IPS-NIHi11 (cell line): ENCODE measurements at places on chromosomes 1 and 21.

DNA sequence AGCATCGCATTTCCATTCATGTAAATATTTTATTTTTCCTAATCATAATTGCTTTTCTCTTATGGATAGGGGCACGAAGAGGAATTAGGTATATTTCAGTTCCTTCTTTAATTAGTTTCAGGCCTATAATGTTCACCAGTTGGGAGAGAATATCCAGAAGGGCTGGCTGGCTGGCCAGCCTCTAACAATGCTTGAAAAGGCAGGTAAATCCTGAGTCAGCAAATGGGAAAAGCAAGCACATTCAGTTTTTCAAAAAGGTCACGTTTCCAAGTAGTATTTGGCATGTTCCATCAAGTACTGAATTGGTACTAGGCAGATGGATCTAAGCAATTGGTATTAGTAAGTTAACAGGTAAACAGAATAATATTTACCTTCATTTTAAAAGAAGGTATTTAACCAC lies 8.0 kb downstream of the RAB29 start:
- DNase-seq, result no peak

DNA sequence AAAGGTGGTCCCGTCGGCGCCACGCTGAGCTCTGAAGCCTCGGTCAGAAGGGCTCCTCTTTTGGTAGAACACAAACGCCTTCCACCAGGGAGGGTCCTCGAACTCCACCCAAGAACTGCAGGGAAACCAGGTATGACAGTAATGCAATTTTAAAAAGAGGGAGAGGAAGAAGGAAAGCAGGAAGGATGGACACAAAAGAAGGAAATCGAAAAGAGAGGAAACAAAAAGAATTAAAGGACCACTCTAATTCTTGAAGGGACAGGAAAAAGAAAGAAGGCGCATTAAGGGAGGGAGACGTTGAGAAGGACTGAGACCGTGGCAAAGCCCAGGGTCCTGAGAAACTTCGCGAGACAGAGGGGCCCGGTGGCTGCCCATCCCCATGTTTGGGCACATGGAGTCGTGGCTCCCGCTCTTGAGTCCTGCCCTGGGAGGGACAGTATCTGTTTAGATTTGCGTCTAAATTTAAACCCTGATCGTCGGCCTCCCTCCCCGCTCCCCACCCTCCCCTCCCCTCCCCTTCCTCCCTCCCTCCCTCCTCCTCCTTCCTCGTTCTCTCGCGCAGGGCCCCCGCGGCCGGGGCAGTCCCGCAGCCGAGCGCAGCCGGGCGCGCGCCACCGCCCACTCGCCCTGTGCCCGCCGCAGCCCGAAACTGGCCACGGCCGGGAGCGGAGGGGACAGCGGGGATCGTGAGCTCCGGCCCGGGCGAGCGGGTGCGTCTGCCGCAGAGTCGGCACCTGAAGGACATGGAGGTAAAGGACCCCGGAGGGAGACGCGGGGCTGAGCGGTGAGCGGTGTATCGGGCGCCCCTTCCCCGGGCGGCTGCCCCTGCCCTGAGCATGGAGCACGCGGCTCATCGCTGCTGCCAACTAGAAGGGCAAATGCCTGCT lies at the start of gene RCSD1:
Gene RCSD1, plus strand, starts transcription at position 552 of the 887 bp plus-strand sequence. Its CDS starts 192 bp downstream, at position 744.
- DNase-seq, result peak; percentile 65

DNA sequence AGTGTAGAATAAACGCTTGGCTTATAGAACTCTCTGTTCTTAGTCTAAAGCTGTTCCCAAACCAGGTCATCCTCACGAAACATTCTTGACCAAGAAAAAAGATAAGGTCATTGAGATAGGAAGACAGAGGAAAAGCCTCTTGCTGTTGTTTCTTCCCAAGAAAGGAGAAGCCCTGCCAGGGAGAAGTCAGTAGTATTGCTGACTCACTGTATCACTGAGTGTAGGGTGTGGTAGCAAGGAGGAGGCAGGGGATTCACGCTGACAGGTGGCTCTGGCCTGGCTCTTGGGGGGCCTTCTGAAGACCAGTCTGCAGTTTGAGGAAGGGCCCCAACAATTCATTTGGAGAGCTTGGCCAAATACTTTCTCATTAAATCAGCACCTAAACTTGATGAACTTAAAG lies 97.8 kb downstream of the CD247 start:
- no peak for DNase-seq

DNA sequence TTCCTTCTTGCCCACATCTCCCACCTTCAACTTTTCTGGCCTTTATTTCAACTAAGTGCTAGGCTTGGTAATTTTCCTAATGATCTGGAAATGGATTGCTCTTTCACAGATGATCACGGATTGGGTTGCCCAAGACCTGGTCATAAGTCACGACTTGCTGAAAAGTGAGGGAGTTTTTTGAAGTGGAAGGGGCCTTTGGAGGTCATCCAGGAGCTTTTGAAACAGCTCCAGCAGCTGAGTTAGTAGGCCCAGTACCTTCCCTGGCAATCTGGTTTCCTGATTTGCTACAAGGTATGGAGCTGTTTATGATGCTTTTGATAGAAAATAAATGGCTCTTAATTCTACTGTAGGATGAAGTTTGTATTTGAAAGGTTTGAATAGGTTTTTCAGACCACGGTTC lies 20.4 kb downstream of the GREM2 start:
- no peak for DNase-seq

GRCh38 chr1:91555821-91556531 lies 55.3 kb downstream of the CDC7 start:
- DNase-seq, result no peak

DNA sequence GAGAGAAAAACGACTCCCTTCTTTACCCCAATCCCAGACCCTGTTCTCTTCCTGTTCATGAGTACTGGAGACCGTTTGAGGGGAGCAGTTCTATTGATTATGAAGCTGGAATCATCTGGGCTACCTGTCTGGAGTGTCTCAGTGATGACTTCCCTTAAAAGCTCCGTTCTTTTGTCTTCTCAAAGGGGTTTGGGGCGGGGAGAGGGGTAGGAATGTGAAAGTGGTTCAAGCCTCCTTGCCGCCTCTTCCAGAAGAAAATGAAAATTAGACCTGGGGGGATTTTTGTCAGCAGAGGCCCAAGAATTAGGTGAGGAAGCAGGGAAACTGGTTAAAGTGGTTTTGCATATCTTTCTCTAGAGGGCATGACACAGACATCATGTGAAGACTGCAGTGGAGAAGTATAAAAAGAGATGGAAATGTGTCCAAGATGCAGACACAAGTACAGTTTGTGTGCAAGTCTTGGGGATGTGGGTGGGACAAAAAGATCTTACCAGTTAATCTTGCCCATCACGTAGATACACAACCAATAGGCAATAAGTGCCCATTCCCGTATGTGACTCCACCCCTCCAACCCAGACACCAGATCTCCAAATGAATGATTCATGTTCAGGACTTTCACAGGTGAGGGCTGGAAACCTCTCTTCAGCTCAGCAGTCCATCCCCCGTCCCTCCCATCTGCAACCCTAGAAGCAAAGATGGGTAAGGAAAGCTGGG lies 470 bp upstream of the MTMR11 start:
- peak; percentile 56 for DNase-seq

- no peak for DNase-seq
Measured at GRCh38 chr1:236762410-236762809, 32.7 kb upstream of the MTR start.

DNA sequence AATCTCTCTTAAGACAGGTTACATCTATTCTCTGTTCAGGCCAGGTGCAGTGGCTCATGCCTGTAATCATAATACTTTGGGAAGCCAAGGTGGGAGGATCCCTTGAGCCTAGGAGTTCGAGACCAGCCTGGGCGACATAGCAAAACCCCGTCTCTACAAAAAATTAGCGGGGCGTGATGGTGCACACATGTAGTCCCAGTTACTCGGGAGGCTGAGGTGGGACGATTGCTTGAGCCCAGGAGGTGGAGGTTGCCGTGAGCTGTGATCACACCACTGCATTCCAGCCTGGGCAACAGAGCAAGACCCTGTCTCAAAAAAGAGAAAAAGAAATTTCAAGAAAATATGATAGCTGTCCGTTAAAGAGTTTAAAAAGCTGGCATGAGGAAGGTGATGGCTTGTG lies 43.0 kb downstream of the UBE4B start:
- DNase-seq, result no peak

DNA sequence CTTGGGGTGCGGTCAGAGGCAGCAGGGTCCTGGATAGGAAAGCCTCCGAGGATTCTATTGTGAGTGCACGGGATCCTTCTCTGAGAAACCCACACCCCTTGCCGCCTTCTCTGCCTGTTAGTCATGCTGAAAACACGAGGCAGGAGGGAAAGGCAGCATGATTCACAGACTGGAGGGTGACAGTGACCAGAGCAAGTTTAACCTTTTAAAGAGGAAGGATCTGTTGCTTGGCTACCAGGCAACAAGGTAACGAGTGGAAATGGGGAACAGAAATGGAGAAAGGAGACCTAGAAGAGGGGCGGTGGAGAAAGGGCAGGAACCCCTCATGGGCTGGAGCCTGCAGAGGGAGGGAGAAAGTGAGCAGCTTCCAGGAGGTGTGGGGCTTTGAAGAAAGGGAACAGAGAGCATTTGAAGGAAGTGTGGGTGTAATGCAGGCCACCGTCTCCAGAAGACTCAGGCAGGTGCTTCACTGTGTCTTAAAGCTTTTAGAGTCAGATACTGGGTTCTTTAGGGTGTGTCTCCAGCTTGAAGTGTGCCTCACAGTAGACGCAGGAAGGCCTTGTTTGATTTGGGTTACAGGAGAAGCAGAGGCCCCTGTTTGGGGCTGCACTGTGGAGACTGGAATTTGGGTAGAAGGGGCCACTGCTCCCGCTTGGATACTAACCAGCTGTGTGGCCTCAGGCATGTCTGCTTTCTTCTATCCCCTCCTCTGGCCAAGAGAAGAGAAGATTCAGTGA lies 19.1 kb downstream of the OPTC start:
- peak; percentile 42 for DNase-seq

- DNase-seq, result no peak
Measured at GRCh38 chr1:221458447-221459156, 283.3 kb downstream of the DUSP10 start.

- no peak for DNase-seq
Measured at GRCh38 chr1:108595507-108595906, 35.6 kb downstream of the EEIG2 start.

GRCh38 chr21:29215709-29216108 lies 83.0 kb upstream of the BACH1 start:
- no peak for DNase-seq

GRCh38 chr1:179708434-179709195 lies 34.5 kb upstream of the FAM163A start:
- DNase-seq, result no peak

DNA sequence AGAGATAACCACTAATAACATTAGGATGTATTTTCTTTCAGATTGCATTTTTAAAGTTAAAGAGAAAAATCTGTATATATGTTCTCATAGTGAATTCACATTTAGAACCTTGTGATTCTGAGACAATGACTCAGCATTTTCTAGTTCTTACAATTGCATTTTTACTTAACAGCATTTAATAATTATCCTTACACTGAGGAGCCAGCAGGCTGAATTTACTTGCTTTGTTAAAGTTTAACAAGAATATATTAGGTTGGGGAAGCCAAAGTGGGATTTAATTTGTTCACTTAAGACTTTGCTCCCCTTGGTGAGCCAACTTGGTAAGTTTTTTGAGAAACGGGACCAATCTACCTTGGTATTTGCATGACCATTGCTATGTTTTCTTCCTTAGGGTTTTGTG lies 4.5 kb downstream of the PATJ start:
- no peak for DNase-seq

GRCh38 chr1:229148041-229148671 lies 122.8 kb upstream of the RAB4A start:
- peak; percentile 62 for DNase-seq

DNA sequence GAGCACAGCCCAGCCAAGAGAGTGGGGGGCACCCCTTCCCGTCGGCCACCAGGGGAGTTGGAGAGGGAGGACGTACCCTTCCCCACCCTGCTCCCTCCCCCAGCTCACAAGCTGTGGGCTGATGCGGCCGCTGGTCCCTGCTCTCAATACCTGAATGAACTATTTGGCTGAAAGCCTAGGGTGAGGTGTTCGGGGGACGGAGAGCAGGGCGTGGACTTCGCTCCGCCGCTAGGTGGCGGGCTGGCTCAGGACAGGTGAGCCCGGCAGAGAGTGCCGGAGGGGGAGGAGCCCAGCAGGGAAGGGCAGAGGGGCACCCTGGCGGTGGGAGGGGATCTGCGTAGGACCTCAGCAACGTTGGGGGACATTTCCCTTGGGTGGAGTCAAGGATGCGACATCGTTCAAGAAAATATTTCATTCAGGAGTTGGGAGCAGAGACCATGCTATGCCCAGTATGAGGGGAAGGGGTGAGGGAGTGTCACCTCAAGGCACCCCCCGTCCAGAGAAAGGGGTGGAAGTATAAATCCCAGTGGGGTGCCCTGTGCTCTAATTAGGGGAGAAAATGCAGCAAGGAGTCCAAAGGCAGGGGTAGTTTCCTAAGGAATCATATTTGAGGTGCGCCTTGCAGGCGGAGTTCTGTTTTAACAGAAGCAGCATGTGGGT lies 12.0 kb upstream of the RHBG start:
- DNase-seq, result peak; percentile 95

DNA sequence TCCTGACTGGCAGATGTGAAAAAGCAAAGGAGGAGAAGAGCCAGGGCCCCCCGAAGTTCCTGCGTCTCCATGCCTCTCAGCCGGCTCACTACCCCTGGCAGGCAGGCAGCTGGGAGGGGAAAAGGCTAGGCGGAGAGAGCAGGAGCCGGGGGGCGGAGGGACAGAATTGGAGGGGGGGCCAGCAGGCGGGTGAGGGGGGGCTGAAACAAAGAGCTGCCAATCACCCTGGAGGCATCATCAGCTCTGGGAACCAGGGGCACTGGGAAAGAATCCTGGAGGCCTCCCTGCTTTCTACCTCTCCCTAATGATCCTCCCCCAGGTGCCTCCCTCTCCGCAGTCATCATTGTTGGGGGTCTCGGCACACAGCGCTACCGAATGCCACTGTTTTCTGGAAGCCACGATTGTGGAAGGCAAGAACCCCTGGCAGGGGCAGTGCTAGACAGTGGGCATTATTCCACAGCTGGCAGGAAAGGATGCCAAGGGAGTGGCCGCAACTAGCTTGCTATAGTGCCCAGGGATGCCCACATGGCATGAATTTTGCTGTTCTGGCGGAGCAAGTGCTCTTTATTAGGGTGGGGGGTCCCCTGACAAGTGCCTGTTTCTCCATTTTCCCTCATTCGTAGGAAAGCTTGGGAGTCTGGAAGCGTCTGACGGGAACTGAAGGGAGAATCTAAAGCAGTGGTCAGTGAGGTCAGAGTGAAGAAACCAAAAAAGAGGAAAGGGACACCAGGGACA lies at the start of gene THBS3:
Gene THBS3, minus strand, starts transcription at position 92 of the 735 bp plus-strand sequence. Its CDS starts 21 bp downstream, at position 71.
- DNase-seq, result no peak

- DNase-seq, result peak; percentile 92
Measured at GRCh38 chr1:52904927-52905698, 16.4 kb downstream of the ECHDC2 start.

GRCh38 chr1:3456449-3456963 lies 2.0 kb downstream of the ARHGEF16 start:
- no peak for DNase-seq

GRCh38 chr1:158117854-158118704 lies 62.6 kb upstream of the CD1D start:
- DNase-seq, result peak; percentile 73

- no peak for DNase-seq
Measured at GRCh38 chr1:9609998-9610397, 21.3 kb downstream of the TMEM201 start.

DNA sequence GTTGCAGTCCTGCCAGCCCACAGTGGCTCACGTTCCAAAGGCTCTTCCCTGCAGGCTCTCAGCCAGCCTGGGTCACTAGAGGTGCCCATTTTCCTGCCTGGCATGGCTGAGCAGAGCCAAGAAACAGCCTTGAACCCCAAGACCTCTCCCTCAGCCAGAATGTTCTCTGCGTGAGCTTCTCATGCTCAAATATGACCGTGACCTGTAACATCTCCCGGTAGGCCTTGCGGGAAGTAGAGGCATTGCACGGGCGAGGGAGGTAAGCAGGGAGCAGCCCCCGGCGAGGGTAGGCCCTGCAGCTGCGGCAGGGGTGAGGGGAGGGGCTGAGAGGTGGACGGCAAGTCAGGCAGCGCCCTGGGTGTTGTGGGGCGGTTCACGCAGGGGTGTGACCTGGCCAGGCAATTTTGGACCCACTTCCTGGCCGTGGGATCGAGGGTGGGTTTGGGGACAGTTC lies 20.0 kb downstream of the RRP1 start:
- DNase-seq, result no peak
